ENCODE measurements at places on chromosomes 7 and 10.

GRCh38 chr7:151137791-151138152, 29.7 kb downstream of the GBX1 start:
- no peak for DNase-seq

DNA sequence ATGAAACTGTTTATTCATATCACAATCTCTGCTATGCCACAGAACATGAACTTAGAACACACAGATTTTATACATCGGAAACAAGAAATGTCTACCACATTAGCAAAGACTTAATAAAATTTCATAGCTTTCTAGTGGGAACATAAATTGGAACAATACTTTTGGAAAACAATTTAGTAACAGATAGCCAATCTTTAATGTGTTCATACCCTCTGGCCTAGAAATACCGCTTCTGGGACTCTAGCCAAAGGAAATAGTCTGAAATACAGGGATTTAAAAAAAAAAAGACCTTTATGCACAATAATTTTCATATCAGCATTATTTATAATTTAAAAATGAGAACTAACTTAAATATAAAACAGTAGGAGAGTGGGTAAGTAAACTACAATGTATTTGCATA, 168.5 kb downstream of the PLXNA4 start:
- DNase-seq = no peak

GRCh38 chr10:33132626-33133025, 174.6 kb upstream of the ITGB1 start:
- peak; percentile 88 for DNase-seq

- no peak for DNase-seq
Observed at GRCh38 chr10:63829020-63829419, 307.8 kb downstream of the REEP3 start.

DNA sequence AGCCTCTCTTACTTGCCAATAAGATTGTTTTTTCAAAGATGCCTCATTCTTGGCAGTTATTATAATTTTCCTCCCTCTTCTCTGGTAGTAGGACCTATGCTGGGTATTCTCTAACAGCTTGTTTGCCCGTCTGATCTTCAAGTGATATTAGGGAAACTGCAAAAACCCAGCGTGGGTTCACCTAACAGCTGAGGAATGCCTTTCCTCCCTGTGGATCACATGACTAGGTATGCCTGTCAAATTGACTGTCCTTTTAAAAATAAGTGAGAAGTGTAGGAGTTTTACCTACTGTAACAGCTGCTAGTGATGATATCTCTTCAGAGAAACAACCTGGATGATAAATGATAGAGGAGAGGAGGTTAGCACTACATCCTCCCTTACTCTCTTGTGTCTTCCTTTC, 22.0 kb downstream of the HECTD2 start:
- no peak for DNase-seq

GRCh38 chr10:66604195-66604594, 321.6 kb upstream of the LRRTM3 start:
- no peak for DNase-seq

GRCh38 chr10:11011984-11012383, 5.7 kb upstream of the CELF2 start:
- no peak for DNase-seq

DNA sequence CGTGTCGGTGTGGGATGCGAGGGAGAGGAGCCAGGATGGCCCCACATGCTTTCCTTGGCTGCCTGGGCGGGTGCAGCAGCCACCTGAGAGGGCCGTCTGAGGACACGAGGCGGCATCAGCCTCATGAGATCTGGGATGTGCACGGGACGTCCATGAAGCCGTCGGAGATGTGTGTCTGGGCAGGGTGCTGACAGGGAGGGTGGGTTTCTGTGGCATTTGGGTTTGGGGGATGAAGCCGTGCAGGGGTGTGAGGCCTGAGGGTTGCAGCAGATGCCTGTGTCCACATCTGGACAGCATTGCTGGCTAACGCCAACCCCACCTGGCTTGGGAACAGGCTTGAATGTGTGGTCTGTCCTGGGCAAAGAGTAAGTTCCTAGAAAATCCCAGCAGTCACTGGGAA, 179.5 kb downstream of the DNAJB6 start:
- no peak for DNase-seq

- no peak for DNase-seq
Observed at GRCh38 chr10:119418362-119418761, 124.2 kb downstream of the RGS10 start.

GRCh38 chr10:93150990-93151547, 77.4 kb downstream of the CYP26A1 start:
- no peak for DNase-seq

DNA sequence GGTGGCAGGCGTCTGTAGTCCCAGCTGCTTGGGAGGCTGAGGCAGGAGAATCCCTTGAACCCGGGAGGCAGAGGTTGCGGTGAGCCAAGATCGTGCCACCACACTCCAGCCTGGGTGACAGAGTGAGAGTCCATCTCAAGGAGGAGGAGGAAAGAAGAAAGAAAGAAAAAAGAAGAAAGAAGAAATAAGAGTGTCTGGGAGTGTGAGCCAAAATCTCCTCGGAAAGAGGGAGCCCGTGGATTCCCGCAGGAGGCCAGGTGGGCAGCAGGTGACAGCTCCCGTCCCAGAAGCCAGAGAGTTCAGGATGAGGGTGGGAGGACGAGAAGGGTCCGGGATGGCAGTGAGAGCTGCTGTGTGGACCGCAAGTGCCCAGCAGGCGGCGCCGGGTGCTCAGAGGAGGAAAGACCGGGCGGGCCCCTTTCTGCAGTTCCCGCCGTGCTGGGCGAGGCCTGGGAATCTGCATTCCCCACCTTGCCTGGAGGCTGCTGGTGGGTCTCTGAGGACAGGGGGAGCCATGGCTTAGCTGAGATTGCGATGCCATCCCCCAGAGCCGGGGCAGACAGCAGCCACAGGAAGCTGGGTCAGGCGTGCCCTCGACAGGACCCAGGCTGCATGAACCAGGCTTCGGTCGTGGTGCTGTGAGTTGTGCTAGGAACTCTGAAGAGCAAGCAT, 17.1 kb upstream of the AMZ1 start:
- peak; percentile 86 for DNase-seq

DNA sequence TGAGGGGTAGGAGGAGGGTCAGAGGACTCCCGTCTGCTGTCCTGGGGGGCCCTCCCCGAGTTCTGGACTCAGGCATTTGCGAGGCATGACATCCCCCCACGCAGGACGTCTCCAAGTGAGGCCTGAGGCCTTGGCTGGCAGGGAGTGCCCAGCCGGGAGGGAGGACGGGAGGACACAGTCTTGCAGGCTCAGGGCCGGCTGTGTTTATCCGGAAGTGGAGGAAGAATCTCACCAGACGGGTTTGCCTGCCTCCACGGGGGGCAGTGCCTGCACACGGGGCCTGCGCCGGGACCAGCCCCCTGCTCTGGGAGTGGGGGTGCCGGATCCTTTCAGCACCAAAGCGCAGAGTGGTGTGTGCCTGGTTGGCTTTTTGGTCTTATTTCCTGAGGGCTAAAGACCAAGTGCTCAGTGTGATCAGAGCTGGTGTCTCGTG, 10.9 kb downstream of the PWWP2B start:
- no peak for DNase-seq

DNA sequence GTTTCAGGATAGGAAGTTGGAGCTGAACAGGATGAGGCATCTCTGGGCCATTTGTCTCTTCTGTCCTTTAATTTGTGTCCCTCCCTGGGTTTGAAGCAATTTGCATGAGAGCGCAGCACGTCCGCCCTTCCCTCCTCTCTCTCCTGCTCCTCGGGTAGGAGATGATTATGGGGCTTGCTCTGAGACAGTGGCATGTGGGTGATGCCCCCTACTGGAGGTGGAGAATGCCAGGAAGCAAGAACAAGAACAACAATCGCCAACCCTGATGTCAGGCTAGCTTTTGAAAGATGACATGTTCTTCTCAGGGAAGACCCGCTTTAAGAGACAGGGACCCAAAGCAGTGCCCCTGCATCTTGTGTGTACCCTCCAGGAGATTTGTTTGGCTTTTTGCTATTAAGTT, 63.9 kb upstream of the LOXL4 start:
- peak; percentile 73 for DNase-seq

DNA sequence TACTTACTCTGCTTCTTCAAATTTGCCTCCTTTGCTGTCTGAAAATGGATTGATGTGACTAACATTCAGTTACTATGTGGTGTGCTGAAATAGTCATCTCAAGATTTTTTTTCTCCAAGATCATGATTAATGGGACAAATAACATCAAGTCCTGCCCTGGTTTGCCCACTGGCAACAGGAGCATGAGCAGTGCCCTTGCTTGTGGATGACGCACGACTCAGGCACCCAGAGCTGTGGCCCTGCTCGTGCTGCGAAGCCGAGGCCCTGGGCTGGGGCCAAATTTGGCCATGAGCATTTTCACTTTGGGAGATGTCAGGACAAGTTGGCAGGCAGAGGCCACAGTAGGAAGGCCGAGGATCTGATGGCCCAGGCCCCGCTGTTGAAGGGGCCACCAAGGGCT, 239.8 kb upstream of the IGFBP3 start:
- DNase-seq = no peak

DNA sequence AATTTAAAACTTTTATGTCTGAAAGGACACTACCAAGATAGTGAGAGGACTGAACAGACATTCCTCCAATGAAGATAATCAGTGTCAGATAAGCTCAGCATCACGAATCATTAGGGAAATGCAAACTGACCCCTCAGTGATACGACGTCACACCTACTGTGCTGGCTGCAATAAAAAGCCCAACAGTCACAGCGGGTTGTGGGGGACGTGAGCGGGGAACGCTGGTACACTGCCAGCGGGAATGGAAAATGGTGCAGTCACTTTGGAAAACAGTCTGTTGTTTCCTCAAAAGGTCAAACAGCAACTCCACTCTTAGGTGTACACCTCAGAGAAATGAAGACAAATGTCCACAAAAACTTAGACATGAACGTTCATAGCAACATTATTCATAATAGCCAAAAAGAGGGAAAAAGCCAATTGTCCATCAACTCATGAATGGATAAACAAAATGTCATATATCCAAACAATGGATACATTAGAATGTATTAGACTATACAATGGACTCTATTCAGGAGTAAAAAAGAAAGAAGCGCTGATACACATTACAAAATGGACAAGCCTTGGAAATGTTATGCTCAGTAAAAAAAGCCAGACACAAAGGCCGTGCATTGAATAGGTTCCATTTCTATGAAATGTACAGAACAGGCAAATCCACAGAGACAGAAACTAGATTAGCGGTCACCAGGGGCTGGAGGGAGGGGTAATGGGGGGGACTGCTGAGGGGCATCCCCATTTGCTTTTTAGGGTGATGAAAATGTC, 2.4 kb upstream of the ECHS1 start:
- no peak for DNase-seq

- no peak for DNase-seq
Observed at GRCh38 chr7:50721160-50721559, 61.5 kb downstream of the GRB10 start.

DNA sequence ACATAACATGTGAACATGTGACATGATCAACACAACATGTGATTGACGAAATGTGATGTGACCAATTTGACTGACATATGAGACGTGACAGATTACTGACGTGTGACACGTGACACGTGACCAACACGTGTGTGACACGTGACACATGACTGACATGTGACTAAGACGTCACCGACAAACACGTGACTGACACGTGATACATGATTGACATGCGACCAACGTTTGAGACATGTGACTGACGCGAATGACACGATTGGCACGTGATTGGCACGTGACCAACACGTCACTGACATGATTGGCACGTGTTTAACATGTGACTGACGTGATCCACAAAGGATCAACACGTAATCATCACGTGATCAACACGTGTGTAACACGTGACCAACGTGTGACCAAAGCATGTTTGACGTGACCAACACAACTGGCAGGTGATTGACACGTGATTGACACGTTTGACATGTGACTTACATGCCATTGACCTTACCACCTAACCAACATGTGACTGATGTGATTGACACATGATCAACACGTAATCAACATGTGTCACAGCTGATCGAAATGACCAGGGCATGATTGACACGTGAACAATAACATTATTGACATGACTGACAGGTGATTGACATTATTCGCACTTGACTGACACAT, 23.7 kb downstream of the CRPPA start:
- DNase-seq = no peak

GRCh38 chr10:77849039-77849664, 77.4 kb downstream of the DLG5 start:
- DNase-seq = no peak

DNA sequence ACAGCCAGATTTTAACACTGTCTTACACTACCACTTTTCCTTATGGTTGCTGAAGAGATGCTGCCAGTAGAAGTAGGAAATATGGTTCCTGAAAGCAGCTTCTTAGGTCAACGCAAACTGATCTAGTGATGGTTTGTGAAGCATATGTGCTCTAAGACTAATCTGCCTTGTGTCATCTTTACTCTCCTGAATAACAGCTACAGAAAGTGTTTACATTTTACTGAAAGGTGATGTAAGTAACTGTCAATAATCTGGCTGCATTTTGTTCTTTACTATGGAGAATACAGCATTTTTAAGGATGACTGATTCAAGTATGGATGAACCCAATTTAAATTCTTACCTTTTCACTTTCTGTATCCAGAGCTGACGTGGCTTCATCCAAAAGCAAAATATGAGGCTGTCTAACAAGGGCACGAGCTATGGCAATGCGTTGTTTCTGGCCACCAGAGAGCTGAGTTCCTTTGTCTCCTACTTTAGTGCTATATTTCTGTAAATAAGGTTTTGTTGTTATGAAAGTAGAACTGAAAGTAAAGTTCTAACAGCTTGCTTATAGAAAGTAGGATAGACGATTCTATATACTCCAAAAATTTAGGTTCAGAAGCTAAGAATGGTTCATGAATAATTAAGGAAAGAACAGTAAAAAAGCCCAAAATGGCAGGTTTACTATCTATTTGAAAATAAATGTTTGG, 30.2 kb upstream of the ABCB4 start:
- no peak for DNase-seq

All from Karpas-422 (cell line).